GM12891 (cell line): ENCODE measurements at places on chromosomes 13 and 19.

- DNase-seq, result no peak
Observed at GRCh38 chr13:25775275-25775674, 276.5 kb downstream of the SHISA2 start.

GRCh38 chr19:21134934-21135366 is 6.9 kb upstream of the ZNF431 start:
- no peak for DNase-seq

- no peak for DNase-seq
Observed at GRCh38 chr13:104485571-104485970, 1419.4 kb upstream of the SLC10A2 start.

GRCh38 chr13:98856983-98857382 is 104.5 kb upstream of the SLC15A1 start:
- no peak for DNase-seq

GRCh38 chr19:41334793-41335192 is 18.9 kb downstream of the TGFB1 start:
- DNase-seq, result no peak

GRCh38 chr13:75452564-75452963 is 29.4 kb downstream of the TBC1D4 start:
- no peak for DNase-seq

GRCh38 chr19:15666883-15667282 is 6.0 kb upstream of the CYP4F12 start:
- DNase-seq, result no peak
